ENCODE measurements at places on chromosomes 16 and 17.

DNA sequence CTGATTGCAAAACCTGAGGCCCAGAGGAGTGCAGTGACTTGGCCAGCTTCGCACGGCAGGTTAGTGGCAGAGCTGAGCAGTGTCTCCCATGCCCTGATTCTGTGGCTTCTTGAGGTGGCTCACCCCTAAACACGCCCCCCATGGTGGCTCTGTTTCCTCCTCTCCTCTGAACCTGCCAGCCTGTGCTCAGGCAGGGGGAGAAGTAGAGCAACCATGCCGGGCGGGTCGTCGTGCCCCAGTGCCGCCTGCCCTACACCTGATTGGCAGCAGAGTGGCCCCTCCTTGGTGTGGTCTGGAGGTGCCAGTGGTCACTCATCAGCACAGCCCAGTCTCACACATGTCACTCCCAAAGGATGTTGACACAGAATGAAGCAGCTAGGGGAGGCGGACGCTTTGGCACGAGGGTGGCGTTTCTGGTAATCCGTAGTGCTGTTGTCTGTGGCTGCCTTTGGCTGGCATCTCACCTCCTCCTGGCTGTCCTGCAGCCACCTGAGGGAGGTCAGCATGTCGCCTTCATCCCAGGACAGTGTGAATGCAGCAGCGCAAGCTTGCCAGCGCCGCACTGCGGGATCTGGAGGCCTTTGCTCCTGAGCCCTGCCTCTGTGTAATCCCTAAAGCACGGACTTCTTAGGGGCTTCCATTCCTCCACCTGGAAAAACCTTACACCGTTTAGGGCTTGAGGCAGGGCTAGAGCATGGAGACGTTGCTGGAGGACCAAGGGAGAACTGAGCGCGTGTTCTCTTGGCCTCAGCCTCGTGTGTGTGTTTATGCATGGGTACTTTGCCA, 294.7 kb downstream of the SEC14L1 start:
- no peak for DNase-seq

DNA sequence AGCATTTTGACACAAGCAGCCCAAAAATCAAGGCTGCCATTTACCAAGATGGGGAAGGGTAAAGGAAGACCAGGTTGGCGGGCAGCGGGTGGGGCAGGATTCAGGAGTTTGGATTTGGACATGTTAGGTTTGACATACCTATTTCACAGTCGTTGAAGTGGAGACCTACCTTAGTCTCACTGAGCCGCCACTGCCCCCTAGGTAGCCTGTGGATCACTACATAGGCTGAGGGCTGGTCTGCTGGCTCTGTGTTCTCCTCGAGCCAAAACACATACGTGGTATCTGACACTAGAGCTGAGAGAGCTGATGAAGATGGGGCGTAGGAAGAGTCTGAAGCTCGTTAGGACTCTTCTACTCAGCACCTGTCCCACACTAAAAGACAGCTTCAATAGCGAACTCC, 115.1 kb downstream of the HIC1 start:
- no peak for DNase-seq

DNA sequence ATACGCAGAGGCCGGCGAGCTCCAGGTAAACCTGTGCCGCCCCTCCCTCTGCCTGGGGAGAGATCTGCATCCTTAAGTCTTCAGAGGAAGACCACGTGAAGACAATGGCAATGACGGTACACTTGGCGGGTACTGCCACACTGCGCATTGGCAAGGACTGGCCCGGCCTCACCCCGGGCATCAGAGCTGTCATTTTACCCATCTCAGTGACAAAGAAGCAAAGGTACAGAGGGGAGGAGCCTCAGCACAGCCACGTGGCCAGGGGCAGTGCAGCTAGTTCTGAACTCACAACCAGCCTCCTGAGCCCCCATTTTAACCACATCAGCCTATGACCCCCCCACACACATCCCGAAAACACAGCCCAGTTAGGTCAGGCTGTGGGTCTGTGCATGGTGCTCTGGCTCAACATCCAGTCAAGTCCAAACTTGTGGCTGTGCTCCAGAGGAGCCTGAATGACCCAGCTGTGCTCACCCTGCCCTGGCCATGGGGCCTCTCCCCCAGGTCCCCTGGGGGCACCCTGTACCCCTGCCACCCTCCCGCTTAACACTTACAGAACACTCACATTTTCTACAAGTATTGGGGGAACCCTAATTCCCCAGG, 80.6 kb downstream of the C16orf95 start:
- no peak for DNase-seq

GRCh38 chr17:73288534-73289302, 23.1 kb downstream of the CDC42EP4 start:
- no peak for DNase-seq

DNA sequence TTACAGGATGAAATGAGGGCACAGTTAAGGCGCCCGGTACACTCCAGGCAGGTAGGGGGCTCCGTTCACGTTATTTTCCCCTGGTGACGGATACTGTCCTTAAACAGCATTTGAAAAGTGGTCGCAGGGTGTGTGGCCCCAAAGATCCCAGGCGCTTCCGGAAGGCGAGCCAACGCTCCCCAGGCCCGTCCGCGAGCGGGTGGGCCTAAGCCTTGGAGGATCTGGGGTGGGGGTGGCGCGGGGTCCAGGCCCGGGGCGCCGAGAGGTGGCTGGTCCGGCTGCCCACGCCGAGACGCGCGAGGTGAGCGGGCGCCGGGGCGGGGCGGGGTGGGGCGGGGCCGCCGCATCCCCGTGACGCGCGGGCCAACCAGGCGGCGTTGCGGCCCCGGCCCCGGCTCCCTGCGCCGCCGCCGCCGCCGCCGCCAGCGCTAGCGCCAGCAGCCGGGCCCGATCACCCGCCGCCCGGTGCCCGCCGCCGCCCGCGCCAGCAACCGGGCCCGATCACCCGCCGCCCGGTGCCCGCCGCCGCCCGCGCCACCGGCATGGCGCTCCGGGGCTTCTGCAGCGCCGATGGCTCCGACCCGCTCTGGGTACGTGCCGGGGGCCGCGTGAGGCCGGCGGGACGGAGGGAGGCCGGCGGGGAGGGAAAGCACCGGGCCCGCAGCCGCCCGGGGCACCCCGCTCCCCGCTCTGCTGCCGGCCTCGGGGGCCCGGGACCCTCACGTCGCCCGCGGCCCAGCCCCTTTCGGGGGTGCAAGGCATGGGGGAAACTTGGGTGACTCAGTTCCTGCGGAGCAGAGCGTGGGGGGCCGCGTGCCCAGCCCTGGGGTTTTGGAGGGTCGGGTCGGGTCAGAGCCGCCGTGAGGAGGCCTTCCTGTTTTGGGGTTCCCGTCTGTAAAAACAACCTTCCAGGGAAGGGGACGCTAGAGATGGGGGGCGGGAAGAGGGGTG, at the start of gene ABCC1:
TSS of gene ABCC1 (plus strand) at position 407 of the 951 bp plus-strand sequence. CDS start at position 543, 136 bp downstream.
- no peak for DNase-seq

DNA sequence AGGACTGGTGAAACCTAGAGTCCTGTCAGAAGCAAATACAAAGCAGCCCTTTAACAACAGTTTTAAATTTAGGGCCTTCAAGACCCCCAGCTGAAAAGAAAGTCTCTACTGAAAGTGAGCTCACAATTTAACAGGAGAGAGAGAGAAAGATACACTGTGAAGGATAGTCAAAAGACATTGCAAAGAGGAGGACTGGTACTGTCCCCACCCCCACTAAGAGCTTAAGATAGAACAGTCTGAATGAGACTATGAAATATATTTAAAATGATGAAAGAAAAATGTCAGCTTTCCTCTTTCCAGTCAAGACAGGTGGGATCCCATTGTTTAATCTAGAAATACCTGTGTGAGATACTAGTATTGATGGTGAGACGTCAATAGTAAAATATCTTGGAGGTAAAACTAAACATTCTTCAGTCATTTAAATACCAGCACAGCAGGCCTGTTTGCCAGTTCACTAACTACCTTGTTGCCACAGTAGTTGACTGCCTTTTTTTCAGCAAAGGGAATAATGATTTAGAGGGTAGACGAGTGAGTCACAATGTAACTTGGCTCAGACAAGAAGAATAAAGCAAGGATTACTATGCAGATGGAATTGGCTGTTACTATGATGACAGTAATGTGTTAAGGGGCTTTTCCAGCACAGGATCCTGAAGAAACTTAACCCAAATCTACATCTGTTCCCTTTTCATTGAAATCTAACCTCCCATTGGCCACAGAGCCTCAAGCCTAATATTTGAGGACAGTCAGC, 47.2 kb upstream of the RASL10B start:
- no peak for DNase-seq

DNA sequence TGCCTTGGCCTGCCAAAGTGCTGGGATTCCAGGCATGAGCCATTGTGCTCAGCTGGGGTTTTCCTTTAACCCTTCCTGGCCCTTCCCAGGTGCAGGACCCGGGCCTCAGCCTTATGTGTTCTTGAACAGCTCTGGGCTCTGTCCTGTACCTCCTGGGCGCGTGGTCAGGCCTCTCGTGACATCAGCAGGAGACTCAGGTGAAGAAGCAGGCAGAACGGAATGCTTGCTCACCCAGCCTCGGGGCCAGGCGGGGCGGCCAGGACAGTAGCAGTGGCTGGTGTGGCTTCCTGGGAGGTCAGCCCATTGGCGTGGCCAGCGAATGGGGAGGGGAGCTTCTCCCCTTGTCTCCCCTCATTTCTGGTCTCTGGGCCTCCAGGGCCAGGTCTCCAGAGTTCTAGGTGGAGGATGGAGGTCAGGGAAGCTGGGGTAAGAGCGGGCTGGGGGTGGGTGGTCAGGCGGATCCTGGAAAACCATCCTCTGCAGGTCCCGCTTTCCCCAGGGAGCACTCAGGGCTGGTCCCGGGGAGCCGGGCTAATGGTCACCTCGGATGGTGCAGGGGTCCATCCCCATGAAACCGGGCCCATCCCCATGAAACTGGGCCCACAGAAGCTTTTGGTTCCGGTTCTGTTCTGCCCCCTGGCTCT, 281.5 kb downstream of the SEC14L1 start:
- no peak for DNase-seq

GRCh38 chr17:77145612-77146245, 5.0 kb downstream of the SEC14L1 start:
- DNase-seq, result no peak

- no peak for DNase-seq
Observed at GRCh38 chr16:84839054-84839453, 19.3 kb downstream of the CRISPLD2 start.

DNA sequence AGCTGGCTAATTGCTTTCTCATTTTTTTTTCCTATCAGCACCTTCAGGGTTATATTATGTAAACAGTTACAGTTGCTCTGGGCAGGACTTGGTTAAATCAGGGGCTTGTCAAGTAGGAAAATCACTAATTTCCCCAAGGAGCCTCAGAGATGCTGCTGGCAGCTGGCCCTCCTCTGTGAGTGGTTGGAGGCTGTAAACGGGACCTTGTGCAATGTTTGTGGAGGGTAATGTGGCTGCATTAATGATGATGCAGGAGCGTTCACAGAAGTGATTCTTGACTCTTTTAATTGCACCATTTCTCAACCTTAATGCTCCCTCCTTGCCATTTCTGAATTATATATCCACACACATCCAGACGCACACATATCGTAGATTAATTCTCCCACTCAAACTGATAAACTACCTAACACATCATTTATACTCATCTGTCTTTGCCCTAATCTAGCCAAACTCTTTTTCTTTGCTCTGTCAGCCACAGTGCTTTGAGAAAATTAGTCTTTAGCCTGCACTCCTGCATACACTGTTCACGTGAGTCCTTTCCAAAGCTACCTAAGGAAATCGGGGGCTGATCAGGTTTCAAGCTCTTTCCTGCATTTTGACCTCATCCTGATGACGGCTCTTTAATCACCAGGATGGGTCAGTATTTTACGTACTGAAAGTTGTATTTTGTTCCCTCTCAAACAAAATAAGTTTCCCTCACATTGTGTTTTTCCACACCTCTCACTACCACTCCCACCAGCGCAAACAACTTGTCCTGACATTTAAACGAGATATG, 154.4 kb upstream of the PIRT start:
- DNase-seq, result no peak

DNA sequence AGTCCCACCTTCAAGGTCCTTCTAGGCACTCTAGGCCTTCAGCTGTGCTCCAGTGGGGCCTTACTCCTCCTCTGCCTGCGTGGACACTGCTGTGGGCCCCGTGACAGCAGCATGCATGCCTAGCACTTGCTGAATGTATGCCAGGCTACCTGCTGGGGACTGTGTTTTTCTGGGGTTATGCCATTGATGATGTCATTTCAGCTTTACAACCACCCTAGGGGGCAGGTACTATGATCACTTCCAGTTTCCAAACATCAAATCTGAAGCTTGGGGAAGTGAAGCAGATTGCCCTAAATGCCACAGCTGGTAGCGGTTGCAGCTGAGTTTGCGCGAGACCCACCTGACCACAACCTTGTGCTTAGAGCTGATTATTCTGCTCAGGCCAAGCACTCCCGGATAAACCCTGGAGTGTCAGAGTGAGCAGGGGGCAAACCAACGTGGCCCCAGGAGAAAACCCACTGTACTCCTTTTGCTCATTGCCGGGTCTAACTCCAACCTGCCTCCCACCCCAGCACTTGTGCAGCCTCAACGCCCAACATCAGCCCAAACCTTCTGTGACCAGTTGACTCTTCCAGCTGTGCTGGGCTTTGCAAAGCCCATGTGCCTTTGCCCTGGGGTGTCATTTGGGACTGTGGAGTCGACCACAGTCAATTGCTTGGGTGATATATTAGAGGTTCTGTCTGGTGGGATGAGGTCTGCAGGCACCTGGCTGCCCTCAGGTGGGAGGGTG, 168.4 kb downstream of the ENGASE start:
- DNase-seq, result no peak

GRCh38 chr16:84618581-84619460, 943 bp upstream of the COTL1 start:
- DNase-seq, result no peak

GRCh38 chr17:74442291-74442669, 10.4 kb downstream of the GPRC5C start:
- DNase-seq, result no peak

- no peak for DNase-seq
Observed at GRCh38 chr17:34366529-34367107, 3.6 kb upstream of the CCL1 start.

DNA sequence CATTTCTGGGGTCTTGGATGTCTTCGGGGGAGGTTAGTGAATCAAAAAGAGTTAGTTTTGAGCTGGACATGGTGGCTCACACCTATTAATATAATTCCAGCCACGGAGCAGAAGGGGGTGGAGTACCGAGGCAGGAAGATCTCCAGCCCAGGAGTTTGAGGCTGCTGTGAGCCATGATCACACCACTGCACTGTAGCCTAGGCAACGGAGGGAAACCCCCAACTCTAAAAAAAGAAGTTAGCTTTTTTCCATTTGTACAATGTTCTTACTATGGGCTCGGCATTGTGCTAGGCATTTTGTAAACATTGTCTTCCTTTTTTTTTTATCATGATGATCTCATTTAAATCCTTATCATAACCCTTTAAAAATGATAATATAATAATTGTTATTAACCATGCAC, 8.3 kb upstream of the SNF8 start:
- no peak for DNase-seq

DNA sequence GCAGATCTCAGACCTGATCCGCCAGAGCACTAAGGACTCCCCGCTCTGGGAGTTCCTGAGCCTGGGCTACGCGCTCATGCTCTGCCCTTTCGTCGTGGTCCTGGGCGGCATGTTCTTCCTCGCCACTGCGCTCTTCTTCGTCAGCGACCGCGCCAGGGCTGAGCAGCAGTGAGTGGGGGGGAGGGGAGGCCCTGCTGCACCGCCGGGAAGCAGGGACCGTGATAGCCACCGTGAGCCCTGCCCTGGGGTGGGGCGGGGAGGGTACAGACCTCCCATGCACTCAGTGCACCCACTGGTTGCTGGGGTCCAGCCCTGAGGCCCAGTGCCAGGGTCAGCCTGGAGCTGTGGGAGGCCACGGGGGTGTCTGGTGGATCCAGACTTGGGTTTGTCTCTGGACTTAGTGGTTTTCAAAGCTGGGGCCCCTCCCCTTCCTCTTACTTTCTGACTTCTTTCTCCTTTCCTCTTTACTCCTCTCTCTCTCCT, 18.9 kb downstream of the MYBBP1A start:
- no peak for DNase-seq

GRCh38 chr17:50239937-50240336, 34.3 kb upstream of the TMEM92 start:
- no peak for DNase-seq

- no peak for DNase-seq
Observed at GRCh38 chr17:13395346-13395745, 206.4 kb downstream of the HS3ST3A1 start.

Measured in activated CD8-positive, alpha-beta memory T cell treated with anti-CD3 and anti-CD28 coated beads for 1 hour (primary cell).